ENCODE measurements at places on chromosomes 2 and 18. TPM values are rescaled to one million over a fixed set of nuclear protein-coding genes. Genes with fewer than 3 reads are reported as not detected.

CENPA gene
- 22.1 TPM for total RNA-seq

DNA sequence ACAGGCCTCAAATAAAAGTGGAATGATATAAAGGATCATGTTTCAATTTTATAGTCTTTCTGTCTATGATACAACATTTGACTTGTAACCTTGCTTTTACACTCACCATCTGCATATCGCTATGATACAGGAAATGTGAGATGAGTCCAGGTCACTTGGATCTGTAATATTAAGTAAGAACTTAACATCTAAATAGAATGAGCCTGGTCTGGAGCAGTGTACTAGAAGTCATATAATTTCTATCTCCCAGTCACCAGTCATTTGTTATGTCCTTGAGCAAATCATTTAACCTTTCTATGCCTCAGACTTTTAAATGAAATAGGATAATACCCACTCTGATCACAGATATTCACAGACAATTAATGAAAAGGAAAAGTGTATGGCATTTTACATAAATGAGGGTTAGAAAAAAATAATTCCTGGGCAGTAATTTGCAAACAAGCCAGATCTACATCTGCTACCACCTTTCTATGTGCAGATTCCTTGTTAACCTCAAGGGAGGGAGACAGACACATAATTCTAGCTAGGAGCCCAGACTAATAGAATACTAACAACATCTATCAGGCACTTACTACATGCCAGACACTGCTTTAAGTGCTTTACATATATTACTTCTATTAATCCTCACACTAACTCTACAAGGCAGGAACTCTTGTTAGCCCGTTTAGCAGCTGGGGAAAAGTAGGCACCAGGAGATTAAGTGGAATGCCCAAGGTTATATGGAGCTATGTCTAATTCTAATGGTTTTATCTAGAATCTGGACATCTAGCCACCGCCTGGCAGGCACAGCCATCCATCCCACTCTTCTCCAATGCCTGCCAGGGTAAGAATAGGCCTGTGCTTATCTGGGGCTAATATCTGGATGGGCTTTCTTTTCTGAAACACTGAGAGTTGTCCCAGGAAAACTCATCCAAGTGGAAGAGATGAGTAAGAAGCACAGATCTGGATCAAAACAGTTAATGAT, 313.6 kb upstream of the CDH20 start:
- no peak for DNase-seq

DNA sequence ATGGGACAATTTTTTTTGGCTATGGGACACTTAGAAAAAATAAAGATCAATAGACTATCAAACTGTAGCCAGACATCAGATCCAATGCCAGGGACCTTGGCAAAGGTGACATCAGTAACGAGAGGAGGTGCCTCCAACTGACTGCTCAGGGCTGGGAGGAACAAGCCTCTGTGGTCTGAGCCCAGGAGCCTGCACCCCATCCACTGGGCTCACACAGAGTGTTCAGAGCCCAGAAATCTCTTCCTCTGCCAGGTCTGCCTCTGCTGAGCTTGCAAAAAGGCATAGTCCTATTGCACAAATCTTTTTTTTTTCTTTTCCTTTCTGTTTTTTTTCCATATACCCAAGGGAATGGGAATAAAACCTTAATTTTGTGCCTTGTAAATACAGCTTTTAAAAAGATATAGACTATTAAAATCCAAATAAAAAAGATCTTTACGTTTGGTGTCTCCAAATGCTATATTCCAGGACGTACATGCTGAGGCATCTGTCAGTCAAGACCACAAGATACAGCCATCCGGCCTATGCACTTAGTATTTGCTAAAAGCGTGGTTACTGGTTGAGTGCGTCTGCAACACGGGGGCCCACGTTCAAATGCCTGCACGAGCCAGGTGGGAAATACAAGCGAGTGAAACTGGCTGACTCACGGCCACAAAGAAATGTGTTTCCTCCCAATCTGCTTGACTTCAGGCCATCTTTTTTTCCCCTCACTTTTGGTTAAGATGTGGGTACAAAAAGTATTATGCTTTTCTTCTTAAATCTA, 7.8 kb upstream of the ARHGAP25 start:
- no peak for DNase-seq

HTR2B gene
- 0.52 TPM for total RNA-seq

UNC80 gene
- total RNA-seq, result not detected

DNA sequence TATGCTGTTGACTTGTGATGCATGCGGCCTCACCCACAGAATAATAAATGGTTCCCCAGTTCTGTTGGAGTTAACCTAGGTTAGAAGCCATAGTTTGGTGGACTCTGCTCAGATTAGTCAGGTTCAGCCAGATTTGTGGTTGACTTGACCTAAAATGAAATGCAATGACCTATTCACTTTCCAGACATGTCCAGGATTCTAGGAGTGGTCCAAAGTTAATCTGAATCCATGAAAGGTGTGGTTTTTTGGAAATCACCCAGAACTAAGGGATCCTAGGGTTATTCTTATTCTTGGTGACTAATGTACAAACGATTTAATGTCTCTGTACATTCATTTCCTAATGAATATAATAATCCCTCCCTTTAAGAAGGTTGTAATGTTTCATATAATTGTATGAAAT, 88.9 kb upstream of the RBBP8 start:
- DNase-seq, result no peak
